SK-N-MC (cell line): ENCODE measurements at places on chromosomes 2 and 18.

DNA sequence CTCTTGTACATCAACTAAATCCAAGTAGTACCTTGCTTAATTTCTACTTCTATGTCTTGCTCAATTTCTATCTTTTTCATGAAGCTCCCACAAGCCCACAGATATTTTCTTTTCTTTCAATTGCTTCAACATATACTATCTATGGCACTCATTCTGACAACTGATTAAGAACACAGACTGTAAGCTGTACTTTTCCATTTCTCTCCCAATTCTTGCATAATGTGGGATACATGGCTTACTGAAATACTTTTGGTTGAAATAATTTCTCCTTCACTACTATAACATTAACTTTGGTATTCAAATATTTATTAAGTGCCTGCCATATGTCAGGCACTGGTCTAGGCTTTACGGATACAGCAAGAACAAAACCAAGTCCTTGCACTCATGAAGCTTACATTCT, 84.8 kb downstream of the GORASP2 start:
- DNase-seq, result no peak

GRCh38 chr2:62343206-62343605, 147.3 kb downstream of the B3GNT2 start:
- no peak for DNase-seq

GRCh38 chr2:36811071-36811470, 114.6 kb downstream of the VIT start:
- no peak for DNase-seq

- no peak for DNase-seq
Observed at GRCh38 chr2:172168917-172169346, 66.2 kb upstream of the DLX2 start.

- no peak for DNase-seq
Observed at GRCh38 chr2:7725850-7726242, 808.6 kb downstream of the RNF144A start.

GRCh38 chr2:164624316-164624715, 3.0 kb upstream of the GRB14 start:
- no peak for DNase-seq

GRCh38 chr2:231139796-231140195, 15.0 kb upstream of the HTR2B start:
- no peak for DNase-seq
